Fibroblast of skin of back (primary cell): ENCODE measurements at places on chromosomes 2 and 18.

DNA sequence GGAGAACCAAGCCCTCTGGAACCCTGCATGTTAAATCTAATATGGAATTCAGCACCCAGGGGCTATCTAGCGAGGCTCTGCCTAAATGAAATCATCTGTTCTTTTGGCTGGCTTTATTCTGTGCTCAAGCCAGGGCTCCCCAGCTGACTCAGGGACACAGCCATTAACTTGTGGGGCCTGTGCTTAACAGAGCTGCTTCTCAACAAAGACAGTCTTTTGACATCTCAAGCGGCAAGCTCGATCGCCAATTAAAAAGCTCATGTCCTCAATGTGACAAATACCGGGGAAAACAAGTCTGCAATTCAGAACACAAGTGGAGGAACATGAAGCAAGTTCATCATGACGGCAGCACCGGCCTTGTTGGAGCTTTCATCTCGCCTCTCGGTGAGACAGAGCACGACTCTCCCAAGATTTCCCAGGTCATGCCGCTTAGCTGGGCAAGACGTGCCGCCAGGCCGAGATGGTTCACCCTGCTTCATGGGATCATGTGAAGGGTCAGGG, 64.9 kb downstream of the KLHL29 start:
- no peak for DNase-seq

GRCh38 chr18:41965634-41966255, 10.7 kb downstream of the PIK3C3 start:
- DNase-seq: no peak

DNA sequence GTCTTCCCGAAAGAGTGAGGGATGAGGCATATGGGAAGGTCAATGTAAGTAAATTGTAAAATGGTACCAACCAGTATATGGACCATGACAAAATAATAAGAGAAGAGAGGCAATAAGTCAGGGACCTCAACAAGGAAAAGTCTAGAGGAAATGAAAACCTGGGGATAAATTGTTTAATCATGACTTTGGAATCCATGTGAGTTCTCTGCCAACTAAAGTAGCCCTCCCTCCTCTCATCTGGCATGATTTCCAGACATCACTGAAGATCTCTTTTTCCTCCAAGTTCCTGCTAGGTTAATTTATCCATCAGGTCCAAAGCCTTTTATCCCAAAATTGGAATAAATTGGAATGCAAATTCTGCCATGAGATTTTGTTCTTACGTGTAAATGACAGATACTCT, 417.9 kb downstream of the NRXN1 start:
- DNase-seq: peak; percentile 68

GRCh38 chr2:73821227-73821626, 7.5 kb upstream of the STAMBP start:
- DNase-seq: no peak

- peak; percentile 35 for DNase-seq
These were observed 172.7 kb upstream of the TRIB2 start for GRCh38 chr2:12543978-12544558.

DNA sequence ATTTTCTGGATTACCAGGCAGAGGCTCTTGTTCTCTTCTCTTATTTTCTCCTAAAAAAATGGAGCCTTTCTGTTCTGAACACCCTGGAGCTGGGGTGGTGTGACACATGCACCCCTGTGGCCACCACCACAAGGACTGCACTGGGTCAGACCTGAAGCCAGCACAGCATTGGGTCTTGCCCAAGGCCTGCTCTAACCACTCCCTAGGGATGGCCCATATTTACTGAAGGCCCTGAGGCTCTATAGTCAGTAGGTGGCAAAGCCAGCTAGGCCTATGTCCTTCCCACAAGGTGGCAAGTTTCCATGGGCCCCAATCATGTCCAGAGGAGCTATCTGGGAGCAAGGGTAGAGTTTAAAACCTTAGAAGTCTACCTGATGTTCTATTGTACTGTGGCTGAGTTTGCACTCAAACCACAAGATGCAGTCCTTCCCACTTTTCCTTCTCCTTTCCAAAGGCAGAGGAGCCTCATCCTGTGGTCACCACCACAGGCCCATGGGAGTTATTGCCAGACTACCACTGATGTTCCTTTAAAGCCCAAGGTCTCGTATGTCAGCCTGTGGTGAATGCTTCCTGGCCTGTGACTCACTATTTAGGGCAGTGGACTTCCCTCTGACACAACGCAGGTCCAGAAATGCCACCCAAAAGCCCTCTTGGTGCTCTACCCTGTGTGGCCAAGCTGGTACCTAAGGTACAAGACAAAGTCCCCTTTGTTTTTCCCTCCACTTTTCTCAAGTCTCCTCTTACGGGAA, 15.0 kb upstream of the FMNL2 start:
- DNase-seq: peak; percentile 45

DNA sequence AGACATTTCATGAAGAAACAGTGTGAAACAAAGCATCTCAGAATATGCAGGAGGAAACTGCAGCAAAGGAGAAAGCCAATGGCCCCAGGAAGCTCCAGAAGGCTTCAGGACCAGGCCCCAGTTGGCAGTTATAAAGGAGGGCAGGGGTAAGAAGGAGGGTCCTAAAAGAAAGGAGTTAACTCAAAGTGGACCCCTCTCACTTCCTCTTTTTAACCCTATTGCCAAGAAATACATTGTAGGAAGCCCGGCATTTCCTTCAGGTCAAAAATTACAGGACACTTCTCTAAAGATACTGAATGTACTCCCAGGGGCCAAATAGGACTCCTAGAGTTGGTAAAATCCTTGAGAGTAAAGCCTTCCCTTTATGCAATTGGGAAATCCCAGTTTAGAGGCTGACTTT, 77.1 kb upstream of the TGFA start:
- DNase-seq: no peak

- DNase-seq: peak; percentile 55
These were observed 223.6 kb downstream of the C1D start for GRCh38 chr2:67839242-67839641.

GRCh38 chr2:29013057-29013780, 32.1 kb downstream of the TOGARAM2 start:
- DNase-seq: no peak

DNA sequence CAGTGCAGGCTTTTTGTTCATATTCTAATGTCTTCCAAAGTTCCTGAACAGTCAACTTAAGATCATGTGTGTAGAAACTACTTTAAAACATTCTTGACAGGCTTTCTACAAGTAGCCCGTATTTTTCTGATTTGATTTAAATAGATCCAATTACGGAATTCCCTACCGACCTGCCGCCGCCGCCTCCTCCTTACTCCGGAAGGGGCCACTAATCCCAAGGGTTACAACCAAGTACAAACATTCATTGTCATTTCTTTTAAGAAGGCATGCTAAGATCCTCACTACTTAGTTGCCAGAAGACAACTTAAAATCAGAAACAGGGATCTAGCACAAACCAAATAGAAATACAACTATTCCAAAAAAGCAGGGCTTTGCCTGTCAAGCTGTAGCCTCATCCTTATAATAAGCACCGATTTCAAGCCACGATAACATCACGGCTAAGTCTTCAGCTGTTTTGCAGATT, 784 bp downstream of the WDR33 start:
- DNase-seq: peak; percentile 33

- DNase-seq: no peak
These were observed 4.2 kb upstream of the ESCO1 start for GRCh38 chr18:21604671-21605070.

GRCh38 chr2:55901322-55901721, 22.3 kb downstream of the EFEMP1 start:
- peak; percentile 66 for DNase-seq

- DNase-seq: no peak
These were observed 44.0 kb downstream of the MAL start for GRCh38 chr2:95069465-95069864.

DNA sequence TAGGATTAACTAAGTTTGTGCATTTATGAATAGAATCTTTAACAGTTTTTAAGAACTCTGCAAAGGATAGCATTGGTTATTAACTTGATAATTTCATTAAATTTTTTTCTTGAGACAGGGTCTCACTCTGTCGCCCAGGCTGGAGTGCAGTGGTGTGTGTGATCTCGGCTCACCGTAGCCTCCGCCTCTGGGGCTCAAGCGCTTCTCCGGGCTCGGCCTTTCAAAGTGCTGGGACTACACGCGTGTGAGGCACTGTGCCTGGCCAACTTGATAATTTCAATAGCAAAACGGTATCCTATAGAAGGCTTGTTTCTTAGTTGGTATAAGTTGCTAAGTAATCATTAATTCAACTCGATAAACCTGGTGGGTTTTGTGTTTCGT, 38.0 kb downstream of the ADNP2 start:
- DNase-seq: no peak

- no peak for DNase-seq
These were observed 130.0 kb downstream of the NDUFA10 start for GRCh38 chr2:239895116-239895515.

DNA sequence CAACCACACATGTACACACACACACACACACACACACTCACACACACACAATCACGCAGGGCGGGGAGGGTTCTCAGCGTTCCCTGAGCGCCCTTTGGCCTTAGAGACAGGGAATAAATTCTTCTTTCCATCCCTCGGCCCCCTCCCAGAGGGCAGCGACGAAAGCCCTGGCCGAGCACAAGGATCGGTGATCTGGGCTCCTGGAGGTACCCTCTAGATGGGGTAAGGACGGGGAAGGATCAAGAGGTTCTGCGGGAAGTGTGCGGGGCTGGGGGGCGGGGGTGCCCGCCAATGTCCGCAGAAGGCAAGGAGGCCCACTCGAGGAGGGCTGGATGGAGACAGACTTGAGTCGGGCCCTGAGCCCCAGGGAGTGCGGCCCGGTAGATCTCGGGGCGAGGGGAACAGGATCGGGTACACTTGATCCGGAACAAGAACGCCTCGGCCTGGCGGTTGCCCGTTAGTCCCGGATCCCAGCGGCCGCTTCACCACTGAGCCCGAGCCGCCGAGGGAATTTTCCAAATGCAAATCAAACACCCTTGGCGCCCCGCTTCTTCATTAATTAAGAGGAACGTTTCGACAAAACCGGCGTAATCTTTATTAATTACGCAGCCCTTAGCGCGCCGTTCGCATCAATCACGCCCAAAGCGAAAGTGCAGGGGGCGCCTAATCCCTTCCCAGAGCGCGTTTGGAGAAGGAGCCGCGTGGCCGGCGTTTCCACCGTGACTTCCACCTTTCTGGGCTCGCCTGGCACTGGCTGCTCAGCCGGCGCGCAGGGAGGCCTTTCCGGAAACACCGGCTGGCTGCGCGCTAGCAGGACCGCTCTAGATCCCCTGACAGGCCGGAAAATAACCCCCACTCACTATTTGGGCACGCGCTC, 7.0 kb upstream of the PAX3 start:
- peak; percentile 12 for DNase-seq

DNA sequence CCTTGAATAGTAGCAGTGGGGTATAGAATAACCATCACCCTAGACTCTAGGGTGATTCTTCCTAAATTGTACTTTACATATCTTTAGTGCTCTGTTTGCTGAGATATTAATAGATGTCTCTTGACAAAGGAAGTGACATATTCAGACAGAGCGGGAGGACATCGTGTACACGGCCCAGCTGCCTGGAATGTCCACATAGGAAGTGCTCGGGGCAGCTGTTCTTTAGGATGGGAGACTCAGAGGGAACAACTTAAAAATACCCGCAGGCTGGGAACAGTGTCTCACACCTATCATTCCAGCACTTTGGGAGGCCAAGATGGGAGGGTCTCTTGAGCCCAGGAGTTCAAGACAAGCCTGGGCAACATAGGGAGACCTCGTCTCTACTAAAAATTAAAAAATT, 206.1 kb downstream of the FAM210A start:
- DNase-seq: no peak

- DNase-seq: no peak
These were observed 79.0 kb downstream of the DYSF start for GRCh38 chr2:71532327-71532726.

DNA sequence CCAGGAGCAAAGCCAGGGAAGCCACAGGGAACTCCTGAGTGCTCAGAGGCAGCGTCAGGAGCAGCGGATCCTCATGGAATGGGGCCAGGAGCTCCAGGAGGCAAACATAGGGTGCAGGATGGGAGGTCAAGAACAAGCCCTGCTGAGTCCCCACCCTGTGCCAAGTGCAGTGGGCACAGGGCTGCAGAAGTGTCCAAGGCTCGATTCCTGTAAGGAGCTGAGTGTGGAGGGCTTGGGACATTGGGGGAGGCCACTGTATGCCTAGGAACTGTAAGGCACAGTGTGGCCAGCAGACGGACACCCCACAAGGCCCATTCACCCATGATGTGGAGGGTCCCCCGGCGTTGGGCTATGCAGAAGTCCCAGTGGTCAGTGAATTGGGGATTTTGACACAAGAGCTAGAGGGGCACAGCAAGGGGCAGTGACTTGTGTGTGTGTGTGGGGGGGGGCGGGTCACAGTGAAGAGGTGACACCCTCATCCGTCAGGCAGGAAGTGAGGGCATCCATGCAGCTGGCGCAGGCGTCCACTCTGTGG, 55.6 kb downstream of the ACKR3 start:
- DNase-seq: no peak
